Psoas muscle (tissue), 8 donors: ENCODE measurements at places on chromosomes 3 and 15. TPM values are rescaled to one million over a fixed set of nuclear protein-coding genes. Genes with fewer than 3 reads are reported as not detected.
A peak's percentile ranks its signal among the peaks of the same experiment; 100 is the strongest.

DNA sequence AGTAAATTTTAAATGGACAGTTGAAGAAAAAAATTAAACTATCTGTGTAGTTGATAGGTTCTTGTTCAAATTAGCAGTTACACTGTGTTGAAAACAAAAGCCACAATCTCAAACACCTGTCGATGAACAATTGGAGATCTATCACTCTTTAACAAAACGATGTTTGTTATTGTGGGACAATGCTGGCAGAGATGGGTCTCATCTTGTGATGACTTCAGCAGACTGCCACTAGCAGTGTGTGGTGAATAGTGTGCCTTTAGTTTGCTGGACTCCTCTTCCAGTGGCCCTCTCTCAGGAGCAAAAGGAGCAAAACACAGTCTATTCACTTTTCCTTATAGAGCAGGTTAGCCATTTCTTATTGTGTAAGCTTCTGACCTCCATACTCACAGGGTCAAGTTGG is 14.7 kb upstream of the TRIM59 start:
- H3K27me3 ChIP-seq: no peaks in the 10 kb centered on the region
- H3K36me3 ChIP-seq: no peaks in the 10 kb centered on the region
- no peak overlapping the region for H3K27ac ChIP-seq
- no peak overlapping the region for H3K4me3 ChIP-seq

- no peak for DNase-seq
- H3K36me3 ChIP-seq: no peaks in the 10 kb centered on the region
- no peak overlapping the region for H3K4me3 ChIP-seq
- no peaks in the 10 kb centered on the region for H3K27me3 ChIP-seq
- H3K27ac ChIP-seq: no peak overlapping the region
These were observed 42.4 kb upstream of the STRIT1 start for GRCh38 chr3:155335724-155336354.

The GPR176 gene
- polyA plus RNA-seq: 0.30 TPM

The TM4SF4 gene
- polyA plus RNA-seq: 0.07 TPM

DNA sequence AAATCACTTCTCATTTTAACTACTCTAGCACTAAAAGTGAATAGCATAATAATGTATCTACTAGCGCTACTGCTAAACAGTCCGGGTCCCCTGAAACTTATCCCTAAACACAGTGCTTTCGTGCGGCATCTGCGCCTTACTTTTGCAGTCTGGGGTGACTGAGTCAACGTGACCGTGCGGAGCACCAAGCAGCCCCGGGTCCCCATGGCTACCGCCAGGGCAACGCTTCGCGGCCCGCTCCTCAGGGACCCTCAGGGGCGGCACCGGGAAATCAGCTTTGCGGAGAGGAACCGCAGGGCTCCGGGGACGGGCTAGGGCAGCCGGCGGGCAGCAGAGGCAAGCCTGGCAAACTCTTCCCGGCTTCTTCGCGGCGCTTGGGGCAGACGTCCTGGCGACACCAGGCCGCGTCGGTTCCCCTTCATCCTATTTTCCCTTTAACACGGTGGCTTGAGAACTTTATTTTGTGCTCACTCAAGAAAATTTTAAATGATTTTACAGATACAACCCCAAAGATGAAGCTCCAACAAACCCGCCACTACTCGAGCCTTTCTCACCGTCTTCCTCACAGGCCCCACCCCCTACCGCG is 757 bp upstream of the DIPK2A start:
- H3K27me3 ChIP-seq: no peaks in the 10 kb centered on the region
- DNase-seq: peak; percentile 73
- peaks cover 21% of the 10 kb centered on the region for H3K4me1 ChIP-seq
- no peaks in the 10 kb centered on the region for H3K36me3 ChIP-seq
- peak overlapping the region; percentile 92 for H3K27ac ChIP-seq
